Stimulated activated CD8-positive, alpha-beta memory T cell treated with anti-CD3 and anti-CD28 coated beads, Interleukin-15, amount 100 ng/mL, for 1 hour (primary cell): ENCODE measurements at places on chromosomes 2 and 18.

- DNase-seq, result no peak
Observed at GRCh38 chr18:23384778-23385736, 68.0 kb upstream of the RIOK3 start.

GRCh38 chr2:219175928-219176817 lies 552 bp downstream of the CNPPD1 start:
- DNase-seq, result no peak

GRCh38 chr2:121178730-121179129 lies 106.3 kb downstream of the TFCP2L1 start:
- no peak for DNase-seq

DNA sequence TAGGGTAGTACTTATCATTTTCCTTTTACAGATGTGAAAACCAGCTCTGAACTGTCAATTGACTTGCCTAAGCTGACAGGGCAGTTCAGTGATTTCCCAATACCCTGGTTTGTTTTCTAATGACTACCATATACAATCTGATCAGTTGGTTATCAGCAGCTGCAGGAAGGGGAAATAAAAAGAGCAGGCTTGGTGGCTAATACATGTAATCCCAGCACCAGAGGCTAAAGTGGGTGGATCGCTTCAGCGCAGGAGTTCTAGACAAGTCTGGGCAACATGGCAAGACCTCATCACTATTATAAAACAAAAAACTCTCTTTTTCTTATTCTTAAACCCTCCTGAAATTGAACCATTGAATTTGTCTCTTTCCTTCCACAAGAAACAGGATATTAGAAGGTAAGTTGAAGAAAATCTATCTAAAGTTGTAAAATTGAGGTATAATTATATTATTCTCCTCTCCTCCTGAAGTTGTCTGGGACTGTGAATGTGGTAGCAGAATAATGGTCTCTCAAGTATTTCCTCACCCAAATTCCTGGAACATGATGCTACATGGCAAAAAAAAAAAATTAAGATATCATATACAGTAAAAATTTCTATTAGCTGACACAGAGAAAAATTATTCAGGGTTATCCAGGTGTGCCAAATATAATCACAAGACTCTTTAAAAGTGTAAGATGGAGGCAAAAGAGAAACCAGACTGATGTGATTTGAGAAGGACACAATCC lies 1441.6 kb downstream of the SUCLG1 start:
- DNase-seq, result no peak

DNA sequence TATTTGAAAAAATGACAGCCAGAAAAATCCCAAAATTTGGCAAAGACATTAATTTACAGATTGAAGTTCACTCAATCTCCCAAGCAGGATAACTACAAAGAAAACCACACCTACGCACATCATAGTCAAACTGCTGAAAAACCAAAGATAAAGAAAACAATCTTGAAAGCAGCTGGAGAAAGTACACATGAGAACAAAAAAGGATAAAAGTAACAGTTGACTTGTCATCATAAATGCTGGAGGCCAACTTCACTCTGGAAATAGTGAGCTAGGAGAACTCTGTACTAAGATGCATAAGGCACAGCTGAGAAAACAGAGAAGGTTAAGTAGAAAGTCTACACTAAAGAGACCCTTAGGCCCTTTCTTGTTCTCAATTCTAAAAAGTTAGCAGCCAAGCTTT lies 73.1 kb downstream of the TLK1 start:
- DNase-seq, result no peak

DNA sequence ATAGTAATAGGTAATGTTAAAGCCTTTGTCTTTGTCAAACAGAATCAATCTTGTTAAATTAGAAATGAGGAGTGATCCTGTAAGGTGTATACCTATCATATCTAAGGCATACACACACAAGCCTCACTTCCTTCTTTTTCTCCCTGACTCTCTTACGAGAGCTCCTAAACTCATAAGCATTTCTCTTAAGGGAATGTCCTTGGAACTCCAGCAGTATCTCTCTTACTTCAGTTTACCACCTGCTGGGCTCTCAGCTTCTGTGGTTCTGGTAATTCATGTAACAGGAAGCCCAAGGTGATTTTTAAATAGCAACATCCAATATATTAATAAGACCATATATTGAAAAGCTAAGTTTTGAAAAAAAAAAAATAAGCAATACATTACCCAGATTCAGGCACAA lies 85.9 kb downstream of the UBE2E3 start:
- DNase-seq, result no peak

DNA sequence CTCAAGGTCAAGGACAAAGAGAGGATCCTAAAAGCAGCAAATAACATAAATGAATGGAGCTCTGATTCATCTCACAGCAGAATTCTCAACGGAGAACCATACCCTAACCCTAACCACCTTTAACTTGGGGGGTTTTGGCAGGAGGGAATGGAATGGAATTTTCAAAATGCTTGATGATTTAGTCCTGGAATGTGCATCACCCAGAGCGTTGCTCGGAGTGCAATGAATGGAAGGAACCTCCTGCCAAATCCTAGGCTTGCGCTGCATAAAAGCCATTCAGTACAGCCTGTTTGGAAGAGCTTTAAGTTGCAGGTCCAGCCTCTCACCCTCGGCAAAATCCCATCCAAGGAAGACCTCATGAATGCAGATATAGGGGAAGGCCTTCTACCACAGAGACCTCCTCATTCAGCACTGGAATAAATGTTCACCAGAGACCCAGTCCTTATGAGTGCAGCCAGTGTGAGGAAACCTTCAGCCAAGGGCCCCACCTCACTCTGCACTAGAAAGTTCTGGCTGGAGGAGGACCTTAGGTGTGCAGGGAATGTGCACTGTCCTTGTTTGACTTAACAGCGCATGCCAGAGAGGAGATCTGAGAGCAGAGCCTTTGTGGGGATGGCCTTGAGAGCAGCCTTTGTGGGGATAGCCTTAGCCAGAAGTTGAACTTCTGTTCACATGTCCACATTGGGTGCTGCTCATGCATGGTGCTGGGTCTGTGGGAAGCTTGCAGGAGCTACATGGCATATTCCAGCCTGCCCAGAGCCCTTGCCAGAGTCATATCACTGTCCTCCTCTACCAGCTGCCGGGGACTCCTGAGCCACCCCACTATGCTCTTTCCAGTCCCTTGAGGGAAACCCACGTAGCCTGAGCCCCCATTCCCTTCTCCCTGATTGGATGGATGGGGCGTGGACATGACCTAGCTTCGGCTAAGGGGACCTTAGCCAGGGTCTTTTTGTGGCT lies 30.5 kb downstream of the ASB1 start:
- no peak for DNase-seq

GRCh38 chr2:152525277-152525838 lies 190.4 kb downstream of the FMNL2 start:
- no peak for DNase-seq

- no peak for DNase-seq
Observed at GRCh38 chr18:2627821-2628276, 27.7 kb upstream of the SMCHD1 start.

DNA sequence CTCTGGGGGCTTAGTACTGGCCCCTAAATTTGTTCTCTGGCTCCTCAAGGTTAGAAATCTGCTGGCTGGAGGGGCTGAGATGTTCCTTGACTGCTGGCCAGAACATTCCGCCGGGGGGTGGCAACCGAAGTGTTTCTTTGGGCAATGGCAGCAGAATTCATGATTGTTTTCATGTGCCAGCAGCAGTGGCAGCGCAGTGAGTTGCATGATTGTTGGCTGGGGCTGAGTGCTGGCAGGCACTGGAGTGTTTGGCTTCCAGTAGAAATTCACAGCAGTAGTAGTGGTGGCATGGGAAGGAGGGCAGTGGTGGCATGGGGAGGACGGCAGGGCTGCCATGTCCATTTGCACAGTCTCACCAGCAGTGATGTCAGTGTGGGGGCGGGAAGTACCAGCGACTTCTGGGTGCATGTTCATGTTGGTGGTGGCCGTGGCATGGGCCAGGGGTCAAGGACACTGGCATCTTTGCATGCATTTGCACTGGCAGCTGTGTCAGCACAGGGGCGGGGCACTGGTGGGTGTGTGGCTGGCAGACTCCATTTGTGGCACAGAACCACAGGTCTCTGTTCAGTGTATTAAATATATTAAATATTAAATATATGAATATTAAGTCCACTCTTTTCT lies 130.6 kb upstream of the CDH7 start:
- DNase-seq, result no peak

DNA sequence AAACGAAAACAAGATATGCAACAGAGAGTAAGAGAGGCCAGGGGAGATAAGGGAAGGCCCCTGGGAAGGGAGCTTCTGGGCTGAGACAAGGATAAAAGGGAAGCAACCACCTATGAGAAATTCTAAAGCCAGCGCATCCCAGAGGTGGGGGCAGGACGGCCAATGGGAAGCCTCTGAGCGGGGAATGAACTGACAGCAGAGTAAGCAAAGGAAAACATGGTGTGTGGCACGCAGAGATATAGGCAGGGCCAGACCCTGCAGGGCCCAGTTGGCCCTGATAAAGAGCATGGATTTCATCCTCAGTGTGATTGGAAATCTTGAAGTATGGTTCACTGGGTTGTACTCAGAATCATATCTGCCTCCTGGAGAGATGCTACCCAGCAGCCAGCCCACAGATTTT lies 78.7 kb downstream of the IRS1 start:
- no peak for DNase-seq

DNA sequence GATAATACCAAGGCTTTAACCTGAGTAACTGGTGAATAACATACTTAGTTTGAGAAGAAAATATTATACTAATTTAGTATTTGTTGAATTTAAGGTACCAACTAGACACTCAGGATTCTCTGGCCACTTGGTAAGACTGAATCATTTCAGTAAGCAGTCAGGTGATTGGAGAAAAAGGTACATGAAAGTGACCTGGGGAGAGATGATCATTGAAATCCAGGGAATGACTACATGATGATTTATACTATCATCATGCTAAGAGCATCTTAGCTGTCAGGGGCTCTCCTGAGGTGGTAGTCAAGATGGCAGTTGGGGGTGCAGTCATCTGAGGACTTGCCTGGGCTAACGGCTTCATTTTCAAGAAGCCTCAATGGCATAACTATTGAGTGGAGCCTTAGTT lies 571.2 kb upstream of the ACVR2A start:
- DNase-seq, result no peak

GRCh38 chr2:38775097-38775920 lies 2.7 kb upstream of the GEMIN6 start:
- no peak for DNase-seq

GRCh38 chr2:190636361-190636760 lies 12.5 kb upstream of the NAB1 start:
- DNase-seq, result no peak

GRCh38 chr2:41000374-41000773 lies 548.5 kb upstream of the SLC8A1 start:
- DNase-seq, result no peak

DNA sequence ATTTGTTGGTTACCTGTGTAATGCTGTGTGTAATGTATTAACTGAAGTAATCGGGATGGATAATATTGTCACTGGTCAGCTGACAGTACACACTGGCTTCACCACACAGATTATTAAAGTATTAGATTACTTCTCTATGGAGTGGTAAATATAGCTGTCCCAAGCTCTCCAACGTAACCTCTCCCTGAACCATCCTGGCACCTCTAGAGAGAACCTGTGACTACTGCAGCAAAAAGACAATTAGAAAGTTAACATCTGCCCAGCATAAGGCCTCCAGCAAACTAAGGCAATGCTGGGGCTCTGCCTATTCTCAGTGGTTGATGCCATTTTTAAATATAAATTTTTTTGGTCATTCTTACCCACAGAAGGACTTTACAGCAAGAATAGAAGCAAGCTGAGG lies 351.3 kb downstream of the GPD2 start:
- DNase-seq, result no peak

DNA sequence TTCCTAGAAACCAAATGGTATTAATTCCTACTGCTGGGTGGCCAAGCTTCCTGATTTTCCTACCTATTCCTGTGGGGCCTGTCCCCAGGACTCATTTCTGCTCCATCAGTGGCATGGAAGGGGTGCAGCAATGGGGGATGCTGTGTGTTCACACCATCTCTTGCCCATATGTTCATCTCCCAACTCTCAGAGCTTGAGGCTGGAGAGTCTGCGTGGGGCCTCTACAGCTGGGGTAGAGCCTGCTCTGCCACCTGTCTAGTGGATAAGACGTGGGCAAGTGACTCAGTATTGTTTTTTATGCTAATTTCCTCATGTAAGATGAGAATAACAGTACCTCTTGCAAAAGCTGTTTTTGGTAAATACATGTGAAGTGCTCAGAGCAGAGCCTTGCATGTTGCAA lies 149.8 kb downstream of the ACTR3 start:
- no peak for DNase-seq

DNA sequence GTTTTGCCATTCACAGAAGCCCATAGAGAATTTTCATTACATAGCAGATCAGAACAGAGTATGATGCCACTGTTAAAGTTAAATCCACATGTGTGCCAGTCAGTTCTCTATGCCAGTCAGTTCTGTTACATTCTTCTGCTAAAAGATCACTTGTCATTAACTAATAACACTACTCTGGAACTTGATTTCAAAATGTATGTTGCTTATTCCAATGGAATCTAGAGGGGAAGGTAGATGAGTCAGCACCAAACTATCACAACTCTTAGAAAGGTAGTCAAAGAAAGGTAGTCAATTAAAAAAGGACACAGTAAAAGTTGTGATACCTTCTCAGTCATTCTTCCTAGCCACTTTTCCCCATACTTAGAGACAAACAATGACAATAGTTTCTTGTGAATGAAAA lies 1214.4 kb downstream of the LRP1B start:
- no peak for DNase-seq

GRCh38 chr2:61173116-61173515 lies 11.1 kb downstream of the C2orf74 start:
- no peak for DNase-seq

DNA sequence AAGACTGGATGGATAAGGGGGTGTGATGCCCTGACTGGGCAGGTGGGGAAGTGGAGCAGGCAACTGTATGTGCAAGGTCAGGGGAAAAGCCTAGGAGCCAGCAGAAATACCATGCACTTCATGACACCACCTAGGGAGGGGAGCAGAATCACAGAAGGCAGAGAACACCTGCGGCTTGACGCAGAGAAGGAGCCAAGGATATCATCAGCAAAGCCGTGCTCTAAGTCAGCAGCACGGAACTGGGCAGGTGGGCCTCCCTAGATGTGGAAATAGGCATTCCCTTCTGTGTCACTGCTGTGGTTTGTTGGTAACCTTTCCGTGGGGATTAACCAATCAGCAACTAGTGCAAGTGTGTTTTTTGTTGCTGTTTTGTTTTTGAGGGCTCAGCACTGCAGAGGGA lies 41.3 kb downstream of the HDLBP start:
- no peak for DNase-seq
